IgD-negative memory B cell (primary cell): ENCODE measurements at places on chromosomes 2 and 18. TPM values are rescaled to one million over a fixed set of nuclear protein-coding genes. Genes with fewer than 3 reads are reported as not detected.

POTEE gene
- 0.09 TPM for polyA plus RNA-seq

C2orf81 gene
- polyA plus RNA-seq, result 5.6 TPM

MLPH gene
- not detected for polyA plus RNA-seq

SETBP1 gene
- polyA plus RNA-seq, result 16.8 TPM

POTEJ gene
- not detected for polyA plus RNA-seq

FARSB gene
- 20.4 TPM for polyA plus RNA-seq

SIGLEC15 gene
- polyA plus RNA-seq, result not detected

SP140L gene
- polyA plus RNA-seq, result 38.9 TPM

ACVR1C gene
- polyA plus RNA-seq, result 0.23 TPM

PSTPIP2 gene
- polyA plus RNA-seq, result 1.1 TPM

SOWAHC gene
- not detected for polyA plus RNA-seq
